ENCODE measurements at places on chromosomes 7 and 10. TPM values are rescaled to one million over a fixed set of nuclear protein-coding genes. Genes with fewer than 3 reads are reported as not detected.

DNA sequence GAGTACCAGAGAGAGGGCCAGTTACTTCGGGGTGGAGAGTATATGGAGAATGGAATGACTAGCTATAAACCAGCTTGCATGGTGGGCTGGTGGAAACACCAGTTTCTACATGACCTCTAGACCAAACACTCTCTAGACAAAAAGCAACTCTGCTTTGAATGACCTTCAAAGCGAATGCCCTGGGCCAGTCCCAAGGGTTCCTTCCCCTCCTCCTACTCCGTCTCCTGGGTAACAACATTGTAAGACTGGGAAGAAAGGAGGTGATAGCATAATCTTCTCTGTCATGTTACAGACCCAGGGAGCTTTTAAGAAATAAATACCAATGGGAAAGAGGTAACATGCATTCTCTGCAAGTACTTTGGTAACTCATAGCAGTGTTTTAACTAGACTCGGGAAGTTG, 7.4 kb downstream of the HK1 start:
- DNase-seq: no peak

Gene TACR2
- 0.26 TPM for total RNA-seq

- DNase-seq: no peak
These were observed 41.3 kb downstream of the CUX1 start for GRCh38 chr7:101858437-101859385.

Gene KCP
- 0.50 TPM for total RNA-seq

GRCh38 chr10:23870651-23871610, 338.0 kb upstream of the KIAA1217 start:
- no peak for DNase-seq

GRCh38 chr7:6175645-6176044, 96.8 kb downstream of the CYTH3 start:
- peak; percentile 69 for DNase-seq

Gene CLDN3
- not detected for total RNA-seq

GRCh38 chr10:6398399-6398798, 181.7 kb downstream of the PRKCQ start:
- no peak for DNase-seq

DNA sequence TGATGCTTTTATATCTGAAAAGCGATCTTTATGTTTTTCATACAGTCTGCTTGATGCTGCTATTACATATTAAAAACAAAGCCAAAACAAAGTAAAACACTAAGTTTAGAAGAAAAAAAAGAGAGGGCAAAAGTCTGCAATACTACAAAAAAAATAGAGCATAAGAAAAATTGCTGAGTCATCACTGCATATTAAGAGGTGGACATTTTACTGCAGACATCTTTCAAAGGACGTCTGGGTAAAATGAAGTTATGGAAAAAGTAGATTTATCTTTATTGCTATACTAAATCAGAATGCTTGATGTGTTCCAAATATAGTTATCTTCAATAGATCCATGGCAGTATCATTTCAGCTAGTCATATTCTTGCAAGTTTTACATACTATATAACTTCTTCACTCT, 172.0 kb downstream of the MAGI2 start:
- DNase-seq: no peak

DNA sequence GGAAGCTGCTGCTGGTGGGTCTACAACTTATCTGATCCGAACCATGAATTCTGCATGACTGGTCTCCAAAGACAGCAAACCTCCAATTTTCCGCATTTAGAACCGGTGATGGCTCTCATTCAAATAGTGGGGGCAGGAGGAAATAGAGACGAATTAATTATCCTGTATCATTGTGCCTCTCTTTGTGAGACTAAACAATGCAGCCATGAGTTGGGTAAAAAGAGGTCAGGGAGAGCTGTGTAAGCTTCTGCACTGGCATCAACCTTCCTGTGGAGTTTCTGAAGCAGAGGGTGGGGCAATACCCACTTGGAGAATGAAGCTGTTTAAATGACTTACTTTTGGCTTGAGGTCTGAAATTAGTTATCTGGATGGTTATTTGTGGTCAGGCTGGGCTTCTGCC, 266.4 kb downstream of the SORCS3 start:
- DNase-seq: no peak

- no peak for DNase-seq
These were observed 21.6 kb downstream of the MEST start for GRCh38 chr7:130513447-130513846.

Gene C10orf95
- total RNA-seq: under 0.01 TPM

- peak; percentile 46 for DNase-seq
These were observed 41.3 kb downstream of the AMZ1 start for GRCh38 chr7:2729031-2729892.

- DNase-seq: peak; percentile 7
These were observed 61.7 kb upstream of the RAB11FIP2 start for GRCh38 chr10:118108194-118109026.

Gene PON1
- total RNA-seq: not detected

GRCh38 chr7:24227603-24228359, 56.2 kb upstream of the NPY start:
- DNase-seq: no peak

Gene TMEM176B
- total RNA-seq: 95.3 TPM

Gene KNDC1
- total RNA-seq: 0.50 TPM

DNA sequence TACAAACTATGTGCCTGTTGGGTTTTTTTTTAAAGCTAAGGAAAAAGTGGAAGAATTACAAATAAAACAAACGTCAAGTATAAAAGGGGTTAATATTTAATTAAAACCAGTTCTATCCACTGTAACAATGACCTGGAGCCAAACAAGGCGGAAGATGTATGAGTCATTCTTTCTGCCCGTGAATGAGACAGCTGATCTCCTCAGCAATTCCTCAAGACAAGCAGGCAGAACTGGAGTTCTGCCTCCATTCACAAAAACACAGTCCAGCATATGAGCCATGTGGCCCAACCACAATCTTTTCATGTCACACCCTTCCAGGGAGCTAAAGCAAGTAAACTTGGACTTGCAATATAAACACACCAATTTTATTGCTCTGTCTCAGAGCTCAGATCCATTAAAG, 8.4 kb downstream of the ETV1 start:
- peak; percentile 99 for DNase-seq

DNA sequence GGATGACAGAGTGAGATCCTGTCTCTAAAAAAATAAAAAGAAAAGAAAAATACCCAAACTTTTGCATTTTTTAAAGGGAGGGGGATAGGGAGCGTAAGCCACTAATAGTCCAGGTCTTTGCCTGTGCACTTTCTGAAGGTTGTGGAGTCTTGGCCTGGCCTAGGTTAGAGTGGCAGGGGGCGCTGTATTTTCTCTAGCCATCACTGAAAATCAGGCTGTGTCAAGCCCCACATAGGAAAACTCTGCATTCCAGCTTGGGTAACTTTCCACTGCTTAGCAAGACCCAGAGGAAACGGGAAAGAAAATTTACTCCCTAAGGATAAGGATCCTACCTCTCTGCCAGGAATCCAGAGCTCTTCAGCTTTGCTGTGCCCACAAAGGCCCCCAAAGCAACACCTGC, 10.5 kb upstream of the PAX4 start:
- DNase-seq: no peak

- peak; percentile 37 for DNase-seq
These were observed 24.5 kb upstream of the IL6 start for GRCh38 chr7:22702516-22702915.

- no peak for DNase-seq
These were observed 50.6 kb downstream of the NKX6-2 start for GRCh38 chr10:132735341-132735775.

DNA sequence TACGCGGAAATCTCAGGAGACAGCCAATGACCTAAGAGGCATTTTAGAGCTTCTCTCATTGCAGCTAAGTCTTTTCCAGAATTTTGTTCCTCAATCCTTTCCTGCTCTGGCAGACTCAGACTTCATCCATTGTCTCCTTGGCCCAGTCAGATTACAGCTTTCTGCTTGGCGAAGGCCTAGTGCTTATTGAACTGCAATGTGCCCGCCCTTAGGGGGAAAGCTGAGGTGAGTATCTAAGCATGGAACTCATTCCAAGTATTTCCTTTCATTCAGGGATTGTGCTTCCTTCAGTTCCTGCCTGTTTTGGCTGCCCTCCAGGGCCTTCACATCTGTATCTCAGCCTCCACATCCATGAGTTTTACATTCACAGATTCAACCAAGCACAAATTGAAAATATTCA, 37.5 kb downstream of the PRLHR start:
- DNase-seq: no peak

Gene EBF3
- total RNA-seq: under 0.01 TPM

Gene MCM7
- total RNA-seq: 16.7 TPM

DNA sequence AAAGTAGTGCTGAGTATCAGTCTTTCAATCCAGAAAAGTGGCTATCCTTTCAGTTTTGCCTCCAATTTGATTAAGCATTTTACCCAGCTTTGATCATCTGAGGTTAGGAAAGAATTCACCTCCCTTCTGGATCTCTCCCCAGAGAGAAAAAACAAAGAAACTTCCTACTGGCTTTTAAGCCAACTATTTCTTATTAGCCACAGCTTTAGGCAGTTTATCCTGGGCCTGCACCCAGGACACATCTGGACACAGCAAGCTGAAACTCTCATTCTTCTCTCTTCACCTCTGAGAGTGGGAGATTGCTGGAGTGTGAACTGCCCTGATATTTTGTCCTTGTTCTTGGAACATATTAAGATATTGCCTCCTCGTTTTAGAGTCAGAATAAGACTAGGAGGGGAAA, 43.5 kb upstream of the LSM8 start:
- peak; percentile 34 for DNase-seq

GRCh38 chr7:90752051-90752450, 155.9 kb downstream of the CDK14 start:
- DNase-seq: no peak

Gene SDHAF3
- 8.7 TPM for total RNA-seq

DNA sequence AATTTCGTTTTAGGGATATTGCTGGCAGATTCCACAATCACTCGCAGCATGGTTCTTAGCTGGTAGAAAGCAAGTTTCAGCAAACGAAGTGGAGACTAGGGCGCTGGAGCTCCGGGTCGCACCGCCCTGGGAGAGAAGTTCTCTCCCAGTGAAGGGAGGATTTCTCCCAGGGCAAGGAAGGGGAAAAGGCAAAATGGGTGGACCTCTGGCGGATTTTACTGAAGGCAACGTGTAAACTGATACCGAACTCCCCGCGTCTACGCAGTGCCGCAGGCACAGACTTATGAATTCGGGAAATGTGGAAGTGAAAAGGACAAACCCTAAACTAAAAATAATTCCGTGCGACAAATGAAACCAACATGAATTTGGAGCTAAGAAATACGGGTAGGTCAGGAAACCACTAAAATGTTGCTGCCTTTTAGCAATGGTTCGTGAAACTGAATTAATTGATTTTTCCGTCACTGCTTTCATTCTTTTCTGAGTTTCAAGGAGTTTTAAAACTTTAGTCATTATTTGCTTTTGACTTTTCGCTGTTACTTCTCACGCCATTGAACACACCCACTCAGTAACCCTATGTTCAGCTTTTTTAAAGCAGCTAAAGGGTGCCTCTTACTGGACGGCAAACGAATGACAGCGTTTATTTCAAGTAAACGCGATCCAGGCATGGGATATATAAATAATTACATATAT, at the start of gene MYOF:
MYOF (minus strand) TSS at position 190 of the 690 bp plus-strand sequence; CDS start at position 50, 140 bp downstream.
- peak; percentile 93 for DNase-seq

Gene UCMA
- not detected for total RNA-seq

Gene FKBP9
- 274 TPM for total RNA-seq

GRCh38 chr10:132420469-132420980, 23.5 kb downstream of the PWWP2B start:
- DNase-seq: no peak

GRCh38 chr10:55820071-55820470, 541.0 kb downstream of the ZWINT start:
- DNase-seq: no peak

- no peak for DNase-seq
These were observed 1128.7 kb downstream of the CNTNAP2 start for GRCh38 chr7:147245274-147245673.

GRCh38 chr10:75247797-75248196, 12.0 kb upstream of the COMTD1 start:
- DNase-seq: no peak

GRCh38 chr10:5896208-5897052, 6.4 kb downstream of the FBH1 start:
- DNase-seq: no peak

GRCh38 chr7:77735457-77735856, 39.2 kb downstream of the RSBN1L start:
- DNase-seq: no peak

Gene BLNK
- total RNA-seq: 0.51 TPM

Gene MOSPD3
- 3.9 TPM for total RNA-seq

DNA sequence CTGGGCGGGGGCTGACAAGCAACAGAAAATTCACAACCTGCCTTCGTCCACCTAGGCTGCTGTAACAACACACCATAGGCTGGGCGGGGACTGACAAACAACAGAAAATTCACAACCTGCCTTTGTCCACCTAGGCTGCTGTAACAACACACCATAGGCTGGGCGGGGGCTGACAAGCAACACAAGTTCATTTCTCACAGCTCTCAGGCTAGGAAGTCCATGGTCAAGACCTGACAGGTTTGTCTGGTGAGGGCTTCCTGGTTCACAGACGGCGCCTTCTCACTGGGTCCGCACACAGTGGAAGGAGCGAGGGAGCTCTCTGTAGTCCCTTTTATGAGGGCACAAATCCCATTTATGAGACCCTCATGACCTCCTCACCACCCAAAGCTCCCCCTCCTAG, 52.2 kb downstream of the DIP2C start:
- DNase-seq: no peak

DNA sequence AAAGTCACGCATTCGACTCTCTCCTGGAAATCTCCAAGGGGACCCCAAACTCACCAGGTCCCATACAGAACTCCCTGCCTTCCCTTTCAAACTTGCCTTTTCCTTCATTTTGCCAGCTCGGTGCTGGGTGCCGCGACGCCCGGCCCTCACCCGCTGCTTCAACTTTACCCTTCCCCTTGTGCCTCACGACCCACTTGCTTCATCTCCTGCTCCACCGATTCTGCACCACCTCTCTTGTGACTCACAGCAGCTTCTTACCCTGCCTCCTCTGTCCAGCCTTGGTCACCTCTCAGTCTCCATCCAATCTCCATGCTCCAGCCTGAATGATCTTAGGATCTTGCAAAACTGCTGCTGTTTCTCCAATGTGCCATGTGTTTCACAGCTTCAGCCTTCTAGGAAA, 59.9 kb downstream of the PRKCQ start:
- DNase-seq: no peak

DNA sequence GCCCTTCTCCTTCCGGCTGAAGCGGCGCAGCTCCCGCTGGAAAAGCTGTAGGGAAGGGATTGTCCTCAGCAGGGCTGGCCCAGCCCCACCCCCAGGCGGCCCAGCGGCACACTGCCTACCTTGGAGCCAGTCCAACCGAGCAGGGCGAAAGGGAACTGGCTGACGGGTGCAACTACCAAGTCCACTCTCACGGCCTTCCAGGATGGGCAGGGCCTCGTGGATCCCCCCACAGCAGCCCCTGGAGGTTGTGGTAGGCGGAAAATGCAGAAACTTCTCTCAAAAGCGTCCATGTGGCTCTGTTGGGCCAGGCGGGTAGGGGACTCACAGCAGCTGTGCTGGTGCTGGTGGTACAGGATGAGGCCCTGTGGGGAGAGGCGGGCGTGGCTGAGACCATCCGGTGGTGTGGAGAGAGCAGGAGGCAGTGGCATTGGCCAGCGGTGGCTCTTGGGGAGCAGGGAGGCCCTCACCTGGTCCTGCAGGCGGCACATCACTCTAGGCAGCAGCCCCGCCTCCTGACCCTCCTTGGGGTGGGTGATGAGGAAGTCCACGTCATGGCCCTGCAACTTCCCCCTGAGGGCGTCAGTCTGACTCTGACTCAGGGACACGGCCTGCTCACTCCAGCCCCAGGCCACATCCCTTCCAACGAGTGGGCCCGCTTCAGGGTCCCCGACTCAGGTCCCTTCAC, 8.4 kb upstream of the PGAM2 start:
- DNase-seq: no peak
